ENCODE measurements at places on chromosomes 4 and X.

DNA sequence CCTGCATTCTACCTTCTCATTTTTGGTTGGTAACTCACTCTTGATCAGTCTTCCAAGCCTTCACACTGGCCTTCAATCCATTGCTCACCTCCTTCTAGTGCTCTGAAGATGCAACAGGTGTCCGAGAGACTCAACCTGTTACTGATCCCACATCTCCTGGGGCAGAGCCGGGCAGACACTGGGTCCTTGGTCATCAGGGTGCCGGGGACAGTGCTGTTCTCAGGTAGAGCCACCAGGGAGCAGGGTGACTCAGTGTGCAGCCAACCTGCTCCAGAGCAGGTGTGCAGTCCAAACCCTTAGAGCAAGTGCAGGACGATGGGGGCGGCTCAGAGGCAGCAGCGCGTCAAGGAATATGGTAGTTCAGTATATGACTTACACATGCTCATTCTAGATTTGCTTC lies 188.4 kb downstream of the DHX15 start:
- no peak for DNase-seq

DNA sequence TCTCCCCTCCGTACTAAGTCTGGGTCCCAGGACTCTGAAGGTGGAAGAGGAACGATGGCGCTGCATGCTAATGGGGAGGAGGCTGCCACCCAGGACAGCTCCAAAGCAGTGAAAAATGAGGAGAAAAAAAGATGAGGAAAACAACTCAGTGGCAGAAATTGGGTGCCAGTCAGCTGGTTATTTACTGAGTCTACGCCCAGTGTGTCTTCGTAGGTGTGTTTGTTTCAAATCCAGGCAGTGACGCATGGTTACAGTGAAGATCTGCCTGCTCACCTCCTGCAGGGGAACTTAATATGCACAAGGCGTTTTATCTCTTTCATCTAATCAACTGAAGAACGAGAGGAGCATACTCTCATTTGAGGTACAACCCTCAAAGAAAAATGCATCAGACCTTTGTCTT lies 70.9 kb upstream of the FBXW7 start:
- no peak for DNase-seq

DNA sequence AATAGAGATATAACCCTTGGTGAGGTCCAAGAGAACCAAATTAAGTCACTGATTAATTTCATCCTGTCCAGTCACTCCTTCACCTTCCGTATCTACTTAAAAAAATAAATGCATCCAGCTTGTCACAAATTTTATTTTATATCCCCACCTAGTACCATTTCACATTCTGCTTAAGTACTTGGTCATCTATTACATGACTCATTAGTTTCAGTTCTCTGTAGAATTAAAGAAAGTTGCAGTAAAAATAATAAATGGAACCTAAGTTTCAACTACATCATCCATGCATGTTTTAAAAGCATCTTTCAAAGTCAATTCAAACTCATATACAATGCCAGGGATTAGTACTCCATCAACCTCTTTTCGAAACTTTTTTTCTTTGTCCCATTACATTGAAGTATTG lies 130.2 kb downstream of the SH2D1A start:
- no peak for DNase-seq

DNA sequence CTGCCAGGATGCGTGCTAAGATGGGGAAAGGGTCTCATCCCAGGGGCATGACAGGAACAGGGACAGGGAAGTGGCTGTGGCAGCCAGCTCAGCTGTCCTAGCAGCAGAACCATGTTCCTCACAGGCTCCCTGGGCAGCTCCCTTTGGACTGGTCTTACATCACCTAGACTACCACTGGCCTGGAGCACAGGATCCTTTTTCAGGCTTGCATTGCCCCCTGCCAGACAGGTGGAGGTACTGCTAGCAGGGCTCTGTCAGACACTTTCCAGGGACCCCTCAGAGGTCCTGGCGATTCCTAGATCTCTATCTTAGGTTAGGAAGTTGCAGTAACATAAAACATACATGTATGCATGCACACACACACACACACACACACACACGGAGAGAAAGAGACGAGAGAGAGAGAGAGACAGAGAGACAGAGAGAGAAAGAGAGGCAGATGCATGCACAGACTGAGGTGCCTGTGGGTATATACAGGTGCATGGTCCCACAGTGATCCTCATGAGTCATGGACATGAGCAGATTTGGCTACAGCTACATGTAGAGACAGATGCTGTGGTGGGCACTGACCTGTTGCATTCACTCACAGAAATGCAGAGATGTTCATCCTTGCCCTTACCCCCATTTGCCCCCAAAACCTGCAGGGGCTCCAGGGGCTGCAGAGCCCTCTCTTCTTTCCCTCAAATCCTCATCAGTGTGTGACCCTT lies 63.6 kb downstream of the STARD8 start:
- no peak for DNase-seq

GRCh38 chr4:79653871-79654270 lies 245.8 kb upstream of the GK2 start:
- DNase-seq = no peak

- no peak for DNase-seq
Observed at GRCh38 chr4:48498895-48499294, 8.8 kb downstream of the ZAR1 start.

DNA sequence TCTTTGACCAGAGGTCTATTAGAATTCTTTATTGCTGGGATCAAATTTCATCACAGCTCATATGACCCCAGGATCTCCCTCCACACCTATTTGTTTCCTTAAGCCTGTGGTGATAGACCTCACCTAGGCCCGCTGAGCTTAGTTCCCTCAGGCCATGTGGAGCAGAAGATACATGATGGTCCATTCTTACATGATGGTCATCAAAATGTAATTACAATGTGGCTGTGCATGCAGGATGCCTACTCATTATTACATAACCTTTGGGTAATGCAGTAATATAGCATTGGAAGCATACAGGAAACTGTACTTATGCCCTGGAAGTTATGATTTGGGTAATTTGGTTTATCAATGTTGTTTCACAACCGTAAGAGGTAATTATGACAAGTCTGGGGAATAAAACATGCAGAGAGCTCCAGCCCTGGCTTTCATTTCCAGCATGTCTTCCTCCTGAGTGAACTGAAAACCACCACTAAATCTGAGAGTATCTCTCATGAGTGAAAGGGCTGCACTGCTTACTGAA lies 67.0 kb upstream of the AGA start:
- DNase-seq = no peak

GRCh38 chrX:103629318-103630170 lies 769 bp downstream of the TCEAL1 start:
- no peak for DNase-seq

GRCh38 chrX:44817029-44817428 lies 26.8 kb upstream of the DUSP21 start:
- no peak for DNase-seq

DNA sequence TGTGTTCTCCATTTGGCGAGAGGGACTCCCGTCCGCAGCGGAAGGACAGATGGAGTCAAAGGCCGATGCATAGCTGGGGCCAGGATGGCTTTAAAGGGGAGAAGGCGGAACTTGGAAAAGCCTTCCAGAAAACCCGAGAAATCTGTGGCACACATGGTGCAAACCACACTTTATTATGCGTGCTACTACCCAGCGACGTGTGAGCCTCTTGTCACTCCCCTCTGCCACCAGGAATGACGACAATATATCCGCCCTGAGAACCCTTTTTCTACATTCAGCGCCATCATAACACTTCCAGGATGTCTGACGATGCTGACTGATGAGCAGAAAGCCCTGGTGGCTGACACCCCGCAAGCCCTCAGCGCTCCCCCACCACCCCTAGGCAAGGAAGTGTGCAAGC lies 689 bp upstream of the DCHS2 start:
- DNase-seq = no peak

GRCh38 chr4:7462509-7462971 lies 27.8 kb upstream of the PSAPL1 start:
- DNase-seq = no peak

- DNase-seq = no peak
Observed at GRCh38 chr4:47053485-47053884, 22.1 kb downstream of the GABRB1 start.

DNA sequence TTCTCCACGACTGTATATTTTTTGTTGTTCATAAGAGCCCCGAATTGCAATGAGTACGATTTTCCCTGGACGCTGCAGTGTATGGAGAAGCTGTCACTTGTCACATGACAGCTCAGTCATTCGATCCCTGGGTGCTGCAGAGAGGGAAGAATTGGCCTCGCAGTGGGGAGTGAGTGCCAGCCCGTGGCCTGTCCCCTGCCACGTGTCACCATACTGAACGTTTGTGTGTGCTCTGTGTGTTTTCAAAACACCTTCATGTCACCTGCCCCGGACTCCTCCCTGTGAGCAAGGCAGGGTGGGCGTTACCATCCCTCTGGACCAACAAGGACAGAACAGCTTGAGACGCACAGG lies 77.9 kb downstream of the TBL1X start:
- DNase-seq = no peak

DNA sequence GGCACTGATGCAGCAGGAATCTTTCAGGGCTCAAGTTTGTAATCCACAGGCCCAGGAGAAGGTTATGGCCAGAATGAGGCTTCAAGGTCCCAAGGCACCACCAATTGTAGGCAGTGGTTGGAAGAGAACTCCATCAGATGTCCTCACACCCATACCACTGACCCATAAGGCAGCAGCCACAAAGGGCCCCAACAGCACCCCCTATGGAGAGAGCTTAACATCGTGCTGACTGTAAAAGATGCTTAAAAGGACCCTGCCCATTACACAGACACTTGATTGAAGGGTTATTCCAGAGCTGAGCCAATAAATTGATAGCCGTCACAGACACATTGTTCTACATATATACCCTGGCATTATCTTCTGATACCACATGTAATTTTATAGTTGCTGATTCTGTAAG lies 113.7 kb downstream of the SOWAHB start:
- DNase-seq = no peak

DNA sequence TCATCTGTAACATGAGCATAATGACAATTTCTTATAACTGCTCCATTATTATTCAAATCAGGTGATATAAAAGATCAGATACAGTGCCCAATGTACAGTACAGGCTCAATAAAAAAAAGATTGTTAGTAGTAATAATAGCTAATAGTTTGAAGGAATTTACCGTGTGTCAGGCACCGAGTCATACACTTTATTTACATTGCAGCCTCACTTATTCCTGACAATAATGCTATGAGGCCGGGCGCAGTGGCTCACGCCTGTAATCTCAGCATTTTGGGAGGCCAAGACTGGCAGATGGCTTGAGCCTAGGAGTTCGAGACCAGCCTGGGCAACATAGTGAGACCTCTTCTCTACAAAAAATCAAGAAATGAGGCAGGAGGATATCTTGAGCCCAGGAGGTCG lies 10.1 kb upstream of the MAP7D3 start:
- no peak for DNase-seq

DNA sequence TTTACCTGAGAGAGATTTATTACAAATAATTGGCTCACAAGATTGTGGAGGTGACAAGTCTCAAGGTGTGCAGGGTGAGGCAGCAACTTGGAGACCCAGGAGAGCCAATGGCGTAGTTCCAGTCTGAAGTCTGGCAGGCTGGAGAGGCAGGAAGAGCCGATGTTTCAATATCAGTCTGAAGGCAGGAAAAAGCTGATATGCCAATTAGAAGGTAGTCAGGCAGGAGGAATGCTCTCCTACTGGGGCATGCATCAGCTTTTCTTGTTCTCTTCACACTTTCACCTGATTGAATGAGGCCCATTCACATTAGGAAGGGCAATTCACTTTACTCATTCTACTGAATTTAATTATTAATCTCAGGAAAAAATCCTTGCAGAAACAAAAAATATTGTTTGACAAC lies 1351.7 kb upstream of the ADGRL3 start:
- no peak for DNase-seq

DNA sequence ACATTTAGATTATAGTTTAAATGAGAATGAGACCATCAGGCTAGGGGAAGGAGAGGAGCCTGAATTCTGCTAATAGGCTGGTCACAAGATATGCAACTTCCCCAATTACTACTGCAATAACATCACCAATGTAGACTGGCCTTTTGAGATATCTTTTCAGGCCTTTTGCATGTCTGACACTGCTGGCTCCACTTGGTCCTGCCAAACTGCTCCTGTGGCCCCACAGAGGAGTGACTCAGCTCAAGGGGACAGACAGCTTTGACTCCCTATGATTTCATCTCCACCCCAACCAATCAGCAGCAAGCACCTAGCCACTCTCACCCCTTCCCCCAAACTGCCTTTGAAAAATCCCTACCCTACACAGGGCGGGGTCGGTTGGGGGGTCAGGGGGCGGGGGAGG lies 22.8 kb downstream of the GPRIN3 start:
- DNase-seq = no peak

- DNase-seq = no peak
Observed at GRCh38 chrX:150506486-150506885, 61.9 kb upstream of the MTM1 start.

- DNase-seq = no peak
Observed at GRCh38 chr4:47222276-47222675, 190.9 kb downstream of the GABRB1 start.

DNA sequence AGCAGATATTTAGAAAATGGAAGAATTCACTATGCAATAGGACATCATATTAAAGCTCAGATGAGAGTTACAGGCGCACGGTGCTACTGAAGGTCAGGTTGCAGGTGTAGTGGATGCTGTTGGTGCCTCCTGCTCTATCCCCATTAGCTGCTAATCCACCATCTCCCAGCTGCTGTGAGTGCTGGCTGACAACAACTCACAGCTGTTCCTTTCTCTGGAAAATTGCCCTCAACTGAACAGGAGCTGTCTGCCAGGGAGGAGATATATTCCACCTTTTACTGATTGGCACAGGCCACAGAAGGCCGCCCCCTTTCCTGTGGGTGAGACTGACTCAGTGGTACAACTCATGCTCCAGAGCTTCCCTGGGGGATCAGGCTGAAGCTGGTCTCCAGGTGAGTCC lies 48.7 kb downstream of the UCHL1 start:
- no peak for DNase-seq

GRCh38 chr4:68240620-68241019 lies 4.9 kb downstream of the TMPRSS11B start:
- no peak for DNase-seq

GRCh38 chr4:130995988-130996387 lies 1900.0 kb downstream of the C4orf33 start:
- DNase-seq = no peak

- DNase-seq = no peak
Observed at GRCh38 chrX:84046403-84046984, 141.5 kb downstream of the RPS6KA6 start.

DNA sequence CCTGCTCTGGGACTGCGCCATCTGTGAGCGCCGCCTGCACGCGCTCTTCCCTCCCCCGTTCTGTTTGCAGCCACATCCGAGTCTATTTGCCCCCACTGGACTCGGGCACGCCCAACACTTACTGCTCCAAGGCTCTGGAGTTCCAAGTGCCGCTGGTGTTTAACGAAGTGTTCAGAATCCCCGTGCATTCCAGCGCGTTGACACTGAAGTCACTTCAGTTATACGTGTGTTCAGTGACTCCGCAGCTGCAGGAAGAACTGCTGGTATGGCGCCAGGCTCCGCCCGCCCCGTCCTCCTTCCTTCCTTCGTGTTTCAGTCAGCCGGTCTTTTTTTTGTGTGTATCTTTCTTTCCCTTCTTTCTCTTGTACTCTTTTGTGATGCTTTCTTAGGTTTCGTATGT lies 30.7 kb upstream of the CLCN4 start:
- DNase-seq = no peak

Data from smooth muscle cell of the brain vasculature (primary cell).